ENCODE measurements at places on chromosomes 6 and 20.

DNA sequence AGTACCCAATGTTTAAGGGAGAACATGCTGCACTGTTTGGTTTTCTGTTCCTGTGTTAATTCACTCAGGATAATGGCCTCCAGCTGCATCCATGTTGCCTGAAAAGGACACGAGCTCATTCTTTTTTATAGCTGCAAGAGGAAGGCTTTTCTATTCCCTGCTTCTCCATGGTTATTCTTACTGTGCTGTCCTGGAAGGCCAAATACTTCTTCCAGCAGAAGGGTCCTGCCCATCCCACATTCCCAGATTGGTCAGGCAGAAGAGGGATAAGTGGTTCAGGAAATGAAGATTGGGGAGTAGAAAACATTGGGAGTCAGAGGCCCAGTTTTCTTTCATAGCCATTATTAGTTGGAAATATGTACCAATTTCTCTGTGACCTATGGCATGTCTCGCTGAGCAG, 122.4 kb downstream of the TCP11 start:
- DNase-seq, result no peak

DNA sequence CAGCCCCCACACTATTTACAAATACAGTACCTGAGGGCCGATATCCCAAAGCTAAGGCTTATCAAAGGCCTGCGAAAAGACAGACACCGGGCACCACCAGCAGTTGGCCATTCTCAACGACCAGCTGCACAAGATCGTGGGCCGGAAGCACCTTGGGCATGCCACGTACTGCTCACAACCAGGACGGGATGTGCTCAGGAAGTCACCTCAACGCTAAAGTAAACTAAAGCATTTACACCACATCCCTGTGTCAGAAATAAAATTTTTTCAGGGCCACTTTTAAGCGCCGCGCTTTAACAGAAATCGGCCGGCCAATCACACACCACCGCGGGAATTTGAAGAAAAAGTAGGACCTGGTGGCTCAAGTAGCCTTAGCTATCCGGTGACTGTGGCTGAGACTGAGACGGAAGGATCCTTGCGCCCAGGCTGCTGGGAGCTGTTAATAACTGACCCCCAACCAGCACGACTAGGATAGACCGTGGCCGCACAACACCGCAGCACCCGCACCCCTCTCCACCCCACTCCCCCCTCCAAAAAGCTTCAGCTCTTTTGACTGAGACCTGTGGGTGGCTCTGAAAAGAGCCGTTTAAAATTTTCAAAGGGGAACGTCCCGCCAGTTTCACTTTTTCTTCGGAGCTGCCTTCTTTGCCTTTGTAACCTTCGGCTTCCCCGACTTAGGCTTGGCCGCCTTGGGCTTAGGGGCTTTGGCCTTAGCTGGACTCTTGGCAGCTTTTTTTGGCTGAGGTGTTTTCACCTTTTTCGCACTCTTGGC, 131.2 kb upstream of the BTN3A2 start:
- no peak for DNase-seq

- DNase-seq, result no peak
Observed at GRCh38 chr20:10430704-10431103, 3.3 kb downstream of the MKKS start.

- DNase-seq, result no peak
Observed at GRCh38 chr20:47070176-47070575, 175.5 kb downstream of the EYA2 start.

DNA sequence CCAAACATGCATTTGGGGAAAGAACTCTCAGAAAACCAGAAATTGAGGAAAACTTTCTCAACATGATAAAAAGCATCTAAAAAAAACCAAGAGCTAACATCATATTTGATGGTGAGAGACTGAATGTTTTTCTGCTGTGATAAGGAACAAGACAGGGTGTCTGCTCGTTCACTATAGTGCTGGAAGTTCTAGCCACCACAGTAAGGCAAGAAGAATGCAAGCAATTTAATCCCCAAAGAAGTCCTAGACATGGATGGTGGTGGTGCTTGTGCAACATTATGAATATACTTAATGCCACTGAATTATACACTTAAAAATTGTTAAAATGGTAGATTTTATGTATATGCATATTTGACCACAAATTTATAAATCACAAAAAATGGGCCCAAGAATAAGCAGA, 53.4 kb downstream of the LYRM2 start:
- DNase-seq, result no peak

DNA sequence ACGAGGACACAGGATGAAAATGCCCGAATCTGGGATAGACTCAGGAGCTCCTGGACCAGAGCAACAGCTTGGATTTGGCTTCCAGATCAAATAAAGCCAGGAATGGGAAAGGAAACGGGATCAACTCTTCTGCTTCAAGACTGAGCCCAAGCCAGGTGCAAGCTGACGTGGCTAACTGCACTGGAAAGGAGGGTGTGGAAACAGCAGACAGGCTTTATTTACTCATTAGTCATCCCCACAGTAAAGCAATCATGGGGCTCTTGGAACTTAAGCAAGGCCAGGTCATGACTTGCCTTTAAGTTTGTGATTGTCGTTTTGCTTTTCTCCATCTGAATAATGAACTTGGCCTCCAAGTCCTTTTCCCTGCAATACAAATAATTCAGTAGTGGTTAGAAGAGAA, 45.2 kb downstream of the KIF16B start:
- peak; percentile 27 for DNase-seq

GRCh38 chr6:164533045-164533362, 776.4 kb downstream of the C6orf118 start:
- no peak for DNase-seq

DNA sequence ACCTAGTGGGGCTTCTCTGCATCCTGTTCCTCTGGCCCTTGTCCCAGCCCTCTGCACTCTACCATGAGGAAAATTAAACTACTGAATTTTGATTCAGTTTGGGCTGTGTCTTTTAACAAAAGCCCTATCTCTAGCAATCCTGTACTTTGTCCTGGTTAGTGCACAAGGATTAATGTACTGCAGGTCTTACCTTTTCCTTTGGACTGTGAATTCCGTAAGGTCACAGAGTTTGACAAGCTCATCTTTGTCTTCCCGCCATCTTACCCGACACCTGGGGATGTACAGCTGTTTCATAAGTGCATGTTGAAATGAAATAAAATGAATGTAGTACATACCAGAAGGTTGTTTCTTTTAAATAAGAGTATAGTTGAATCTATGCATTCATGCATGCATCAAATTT, 41.5 kb upstream of the MYLIP start:
- no peak for DNase-seq

DNA sequence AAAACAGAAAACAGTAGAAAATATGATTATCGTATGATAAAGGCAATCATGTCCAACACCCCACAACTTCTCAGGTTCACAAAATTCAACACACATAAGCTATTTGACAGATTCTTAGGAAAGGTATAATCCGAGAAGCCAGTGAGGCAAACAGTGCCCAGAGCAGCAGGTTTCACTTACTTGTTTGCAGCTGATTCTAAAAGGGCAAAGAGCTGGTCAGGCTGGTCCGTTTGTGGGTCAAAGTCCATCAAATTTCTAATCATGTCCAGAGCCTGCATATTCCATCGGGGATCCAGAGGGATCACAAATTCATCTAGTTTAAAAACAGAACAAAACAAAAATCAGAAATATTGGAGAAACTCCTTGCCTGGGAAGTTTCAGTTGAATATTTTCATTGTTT, 69.8 kb upstream of the LYRM2 start:
- DNase-seq, result no peak

DNA sequence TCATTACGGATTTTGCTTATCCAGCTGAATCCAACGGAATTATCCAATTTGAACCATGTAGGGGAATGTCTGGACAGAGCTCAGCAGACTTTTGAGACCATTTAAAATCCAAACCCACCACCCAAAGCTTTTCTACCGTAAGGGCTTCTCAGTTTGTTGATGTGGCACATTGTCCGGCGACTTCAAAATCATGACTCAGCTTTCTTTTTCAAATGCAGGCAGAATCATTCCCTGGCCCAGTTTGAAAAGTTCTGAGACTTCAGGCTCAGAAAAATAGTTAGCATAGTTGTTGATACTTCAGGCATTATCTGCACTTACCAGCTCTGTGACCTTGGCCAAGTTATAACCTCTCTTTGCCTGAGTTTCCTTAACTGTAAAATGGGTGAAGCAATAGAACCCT, 182.2 kb downstream of the PTPRT start:
- no peak for DNase-seq
